ENCODE measurements at places on chromosomes 1 and 21.

GRCh38 chr1:32701951-32702598 lies 495 bp downstream of the SYNC start:
- DNase-seq, result no peak

- DNase-seq, result no peak
These were observed 7.9 kb downstream of the FBXO2 start for GRCh38 chr1:11646317-11646716.

GRCh38 chr1:173413271-173413707 lies 63.8 kb upstream of the PRDX6 start:
- DNase-seq, result no peak

DNA sequence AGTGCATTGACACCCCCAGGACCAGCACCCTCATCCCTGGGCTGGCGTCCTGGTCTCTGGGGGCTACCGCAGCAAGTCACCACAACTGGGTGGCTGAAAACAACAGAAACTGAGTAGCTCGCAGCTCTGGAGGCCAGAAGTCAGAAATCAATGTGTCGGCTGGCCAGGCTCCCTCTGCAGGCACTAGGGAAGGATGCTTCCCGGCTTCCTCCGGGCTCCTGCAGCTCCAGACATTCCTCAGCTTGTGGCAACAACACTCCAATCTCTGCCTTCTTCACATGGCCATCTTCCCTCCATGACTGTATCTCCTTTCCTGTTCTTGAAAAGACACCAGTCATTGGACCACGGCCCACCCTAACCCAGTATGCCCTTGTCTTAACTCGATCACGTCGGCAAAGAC lies 224.2 kb downstream of the NPHP4 start:
- no peak for DNase-seq

DNA sequence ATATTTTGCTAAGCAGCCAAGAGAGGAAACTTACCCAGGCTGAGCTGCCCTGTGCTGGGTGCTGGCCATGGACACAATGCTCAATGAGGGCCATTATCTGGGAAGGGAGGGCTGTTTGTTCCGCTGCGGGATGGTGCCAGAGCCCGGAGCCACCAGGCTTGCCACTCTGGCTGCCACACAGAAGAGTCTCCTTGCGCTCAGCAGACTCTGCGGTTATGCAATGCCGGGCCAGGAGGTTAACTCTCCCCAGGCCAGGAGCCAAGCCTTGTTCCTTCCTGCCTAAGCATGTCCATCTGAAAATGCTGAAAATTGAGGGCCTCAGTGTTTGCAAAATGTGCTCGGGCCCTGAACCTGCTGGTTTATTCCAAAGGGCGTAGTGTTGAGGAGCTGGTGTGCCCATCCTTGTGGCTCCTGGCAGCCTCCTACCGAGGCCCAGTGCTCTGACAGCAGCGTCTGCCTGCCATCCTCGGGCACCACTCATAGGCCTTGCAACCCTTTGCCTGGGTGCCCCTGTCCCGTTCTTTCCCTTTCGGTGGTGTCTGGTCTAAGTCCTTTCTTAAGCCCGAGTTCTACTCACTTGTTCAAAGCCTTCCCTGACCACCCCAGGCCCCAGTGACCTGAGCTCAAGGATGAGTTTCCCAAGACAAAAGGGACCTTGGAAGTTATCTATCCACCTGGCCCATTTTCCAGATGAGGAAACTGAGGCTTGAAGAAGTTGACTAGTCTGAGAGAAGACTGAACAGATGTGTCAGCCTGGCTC lies 133.8 kb upstream of the EDN2 start:
- DNase-seq, result no peak

DNA sequence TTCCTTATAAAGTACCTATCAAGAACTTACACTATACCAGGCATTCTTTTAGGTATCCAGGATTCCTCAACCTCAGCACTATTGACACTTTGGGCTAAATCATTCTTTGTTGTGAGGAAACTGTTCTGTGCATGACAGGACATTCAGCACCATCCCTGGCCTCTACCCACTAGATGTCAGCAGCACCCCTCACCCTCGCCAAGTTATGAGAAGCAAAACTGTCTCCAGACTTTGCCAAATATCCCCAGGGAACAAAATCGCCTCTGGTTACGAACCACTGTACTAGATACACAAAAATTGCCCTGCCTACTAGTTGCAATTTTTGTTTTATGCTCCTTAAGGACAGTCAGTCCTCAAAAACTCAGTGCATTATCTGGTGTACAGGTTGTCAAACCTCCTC lies 35.7 kb downstream of the PALMD start:
- DNase-seq, result no peak

- no peak for DNase-seq
These were observed 50.9 kb upstream of the CNIH3 start for GRCh38 chr1:224565186-224565585.

Measured in left forelimb (tissue), 1 donor.